ENCODE measurements at places on chromosomes 5 and 9.

GRCh38 chr5:141855265-141856036 is 22.8 kb downstream of the PCDH1 start:
- no peak for DNase-seq

GRCh38 chr9:91119679-91120078 is 242.0 kb downstream of the AUH start:
- no peak for DNase-seq

GRCh38 chr9:88230612-88231011 is 92.3 kb upstream of the SPATA31C2 start:
- DNase-seq: no peak

DNA sequence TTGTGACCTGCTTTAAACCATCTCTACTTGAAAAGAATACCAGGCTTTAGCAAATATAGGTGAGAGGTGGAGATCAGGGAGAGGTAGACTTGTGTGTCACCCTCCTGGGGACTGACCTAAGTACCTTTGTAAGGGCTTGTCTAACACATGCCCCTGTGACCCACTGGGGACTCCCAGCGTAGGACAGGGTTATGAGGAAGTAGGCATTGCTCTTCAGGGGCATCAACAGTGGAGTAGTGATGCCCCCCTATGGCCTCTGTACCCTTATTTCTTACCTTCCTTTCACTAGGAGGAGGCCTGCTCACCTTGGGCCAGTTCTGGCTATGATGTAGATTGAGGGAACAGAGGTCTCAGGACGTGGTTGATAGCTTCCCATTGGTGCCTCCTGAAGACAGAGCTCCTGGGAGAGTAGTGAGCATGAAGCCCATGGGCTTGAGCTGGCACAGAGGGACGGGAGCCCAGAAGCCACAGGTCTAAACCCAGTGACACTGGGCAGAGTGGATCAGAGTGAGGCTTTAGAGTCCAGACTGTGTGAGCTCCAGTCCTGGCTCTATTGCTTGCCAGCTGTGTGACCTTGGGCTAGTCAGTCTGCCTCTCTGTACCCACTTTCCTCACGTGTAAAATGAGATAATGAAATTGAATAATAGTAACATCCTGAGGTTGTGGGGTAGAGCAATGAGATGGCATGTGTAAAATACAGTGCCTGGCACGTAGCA is 191.7 kb downstream of the AOPEP start:
- peak; percentile 40 for DNase-seq

DNA sequence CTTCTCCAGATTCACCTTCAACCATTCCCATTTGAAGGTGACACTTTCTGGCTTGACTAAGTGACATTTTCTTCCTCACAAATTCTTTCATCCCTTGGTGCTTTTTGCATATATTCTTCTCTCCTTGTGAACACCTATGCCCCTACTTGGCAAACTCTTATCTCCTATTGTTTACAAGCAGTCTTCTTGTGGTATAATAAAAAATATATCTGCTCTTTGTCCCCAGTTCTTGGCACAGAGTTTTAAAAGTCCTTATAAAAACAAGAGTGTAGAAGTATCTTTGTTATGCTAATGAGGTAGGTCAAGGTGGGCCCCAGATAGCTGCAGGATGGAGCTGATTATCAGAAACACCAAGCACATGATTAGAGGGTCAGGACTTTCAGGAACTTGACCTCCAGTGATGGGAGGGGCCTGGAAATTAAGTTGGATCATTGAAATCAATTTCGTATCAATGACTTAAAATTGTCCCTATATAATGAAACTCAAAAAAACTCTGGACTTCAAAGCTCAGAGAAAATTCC is 38.0 kb downstream of the TMEM161B start:
- no peak for DNase-seq

GRCh38 chr9:96856363-96857286 is 2.3 kb upstream of the ZNF782 start:
- peak; percentile 66 for DNase-seq

Measured in KBM-7 (cell line).